ENCODE measurements at places on chromosomes 4 and X. TPM values are rescaled to one million over a fixed set of nuclear protein-coding genes. Genes with fewer than 3 reads are reported as not detected.

Gene GRPEL1
- total RNA-seq: 30.0 TPM

Gene SLAIN2
- total RNA-seq: 27.1 TPM

Gene SSX7
- not detected for total RNA-seq

Gene CSAG2
- not detected for total RNA-seq

Gene PTPN13
- 91.1 TPM for total RNA-seq

Gene MAP7D2
- under 0.01 TPM for total RNA-seq

Gene GPC3
- not detected for total RNA-seq

Gene GPR119
- not detected for total RNA-seq

Gene NSUN7
- total RNA-seq: 1.1 TPM

Gene RGN
- 2.9 TPM for total RNA-seq

Gene NXF3
- total RNA-seq: not detected

Gene PNMA5
- total RNA-seq: not detected

Gene MGARP
- 3.1 TPM for total RNA-seq

Gene SGMS2
- 96.4 TPM for total RNA-seq

Gene SRPK3
- 0.44 TPM for total RNA-seq

Gene UGT2B10
- total RNA-seq: not detected

Gene AFM
- total RNA-seq: not detected

Gene NUP62CL
- 0.11 TPM for total RNA-seq

Gene SLC7A11
- 98.3 TPM for total RNA-seq

Gene OSTC
- 348 TPM for total RNA-seq

Gene CSAG3
- not detected for total RNA-seq

Gene UGT2A3
- total RNA-seq: not detected

Gene JAKMIP1
- not detected for total RNA-seq

Gene ARR3
- not detected for total RNA-seq

Gene TMSB15B
- 4.9 TPM for total RNA-seq

Gene MAP3K15
- 0.12 TPM for total RNA-seq

Gene RS1
- not detected for total RNA-seq

Gene SLC26A1
- total RNA-seq: not detected

Gene MYL5
- total RNA-seq: 9.1 TPM

Gene MTMR8
- 0.11 TPM for total RNA-seq

Gene DMRTC1
- total RNA-seq: not detected

Gene CENPVL2
- not detected for total RNA-seq

Gene CLNK
- not detected for total RNA-seq

Gene SAGE1
- not detected for total RNA-seq

Gene MAGEA2
- total RNA-seq: not detected

Gene DGKK
- total RNA-seq: not detected

Gene PKD2
- total RNA-seq: 88.0 TPM

Gene GLRB
- total RNA-seq: 18.9 TPM

Gene CPE
- total RNA-seq: 1.00 TPM

Gene MECP2
- total RNA-seq: 24.7 TPM

Gene ETDC
- total RNA-seq: not detected

Gene TADA2B
- 13.7 TPM for total RNA-seq

Gene NAA11
- not detected for total RNA-seq

Gene FAM184B
- under 0.01 TPM for total RNA-seq

Gene TRO
- 6.8 TPM for total RNA-seq

Gene NEIL3
- total RNA-seq: 14.6 TPM

Gene FAM9B
- not detected for total RNA-seq

Gene NMU
- total RNA-seq: 1.3 TPM

Gene UGT2B15
- not detected for total RNA-seq

All from uterine smooth muscle cell (primary cell).